Stimulated activated CD8-positive, alpha-beta memory T cell treated with anti-CD3 and anti-CD28 coated beads, Interleukin-7, amount 100 ng/mL, for 1 hour (primary cell): ENCODE measurements at places on chromosomes 13 and 19.

- DNase-seq: no peak
Observed at GRCh38 chr19:29700498-29700897, 14.6 kb downstream of the C19orf12 start.

- DNase-seq: no peak
Observed at GRCh38 chr13:112608212-112608611, 20.3 kb upstream of the TUBGCP3 start.

- no peak for DNase-seq
Observed at GRCh38 chr13:65744836-65745235, 1485.3 kb downstream of the PCDH9 start.

GRCh38 chr19:11194656-11195558, 2.4 kb downstream of the KANK2 start:
- no peak for DNase-seq

DNA sequence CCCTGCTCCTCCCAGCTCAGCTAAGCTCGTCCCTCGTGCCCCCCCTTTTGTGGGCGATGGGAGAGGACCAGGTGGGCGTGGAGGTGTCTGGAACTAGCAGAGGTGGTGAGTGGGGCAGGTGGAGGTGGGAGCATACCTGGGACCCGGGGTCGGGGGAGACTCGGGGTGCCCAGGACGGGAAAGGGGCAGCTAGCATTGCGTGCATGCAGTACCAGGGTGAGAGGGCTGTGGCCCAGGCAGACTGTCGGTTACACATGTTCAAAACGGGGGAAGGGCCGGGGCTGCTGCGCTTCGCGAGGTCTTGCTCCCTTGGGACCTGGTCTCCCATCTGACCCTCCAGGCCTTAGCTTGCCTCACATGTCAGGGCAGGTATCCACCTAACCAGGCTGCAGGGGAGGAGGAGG, 9.1 kb downstream of the TLE5 start:
- no peak for DNase-seq

- DNase-seq: no peak
Observed at GRCh38 chr13:35797244-35797643, 320.8 kb upstream of the MAB21L1 start.

- DNase-seq: no peak
Observed at GRCh38 chr13:81610644-81611043, 1269.7 kb upstream of the SPRY2 start.

GRCh38 chr13:59478908-59479307, 684.8 kb downstream of the DIAPH3 start:
- DNase-seq: no peak

- DNase-seq: no peak
Observed at GRCh38 chr19:55479045-55479444, 2.6 kb downstream of the ZNF628 start.

DNA sequence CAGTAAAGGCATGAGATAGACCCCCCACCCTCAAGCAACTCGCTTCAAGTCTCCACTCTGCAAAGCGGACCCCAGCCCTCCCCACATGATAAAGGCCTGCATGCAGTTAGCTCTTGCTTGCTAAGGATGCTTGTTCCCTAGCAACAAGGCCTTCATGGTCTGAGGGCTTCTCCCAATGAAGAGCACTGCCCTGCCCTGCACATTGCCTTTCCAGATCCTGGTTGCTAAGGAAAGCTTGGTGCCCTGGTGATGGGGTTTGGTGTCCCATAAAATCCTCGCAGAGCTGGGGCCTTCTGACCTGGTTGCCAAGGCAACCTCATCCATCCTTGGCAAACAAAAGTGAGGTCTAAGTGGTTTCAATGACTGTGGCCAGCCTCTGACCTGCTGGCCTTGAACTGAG, 6.0 kb downstream of the DBP start:
- no peak for DNase-seq

GRCh38 chr13:102651392-102651791, 43.5 kb downstream of the METTL21C start:
- no peak for DNase-seq

GRCh38 chr13:109586509-109587346, 199.7 kb downstream of the IRS2 start:
- DNase-seq: no peak
